ENCODE measurements at places on chromosomes 5 and 9. TPM values are rescaled to one million over a fixed set of nuclear protein-coding genes. Genes with fewer than 3 reads are reported as not detected.

PCDHGB6 gene
- 6.2 TPM for polyA plus RNA-seq

CACNA1B gene
- polyA plus RNA-seq: 0.27 TPM

ZNF879 gene
- polyA plus RNA-seq: 8.5 TPM

DHFR gene
- 64.6 TPM for polyA plus RNA-seq

PFN3 gene
- polyA plus RNA-seq: not detected

- no peak for DNase-seq
Measured at GRCh38 chr5:154840435-154841272, 9.7 kb downstream of the FAXDC2 start.

GRCh38 chr5:180287868-180288267 lies 4.0 kb downstream of the MAPK9 start:
- DNase-seq: no peak

GRCh38 chr5:40958811-40959210 lies 49.5 kb downstream of the C7 start:
- no peak for DNase-seq

- no peak for DNase-seq
Measured at GRCh38 chr5:180600554-180601041, 9.3 kb upstream of the SCGB3A1 start.

DNA sequence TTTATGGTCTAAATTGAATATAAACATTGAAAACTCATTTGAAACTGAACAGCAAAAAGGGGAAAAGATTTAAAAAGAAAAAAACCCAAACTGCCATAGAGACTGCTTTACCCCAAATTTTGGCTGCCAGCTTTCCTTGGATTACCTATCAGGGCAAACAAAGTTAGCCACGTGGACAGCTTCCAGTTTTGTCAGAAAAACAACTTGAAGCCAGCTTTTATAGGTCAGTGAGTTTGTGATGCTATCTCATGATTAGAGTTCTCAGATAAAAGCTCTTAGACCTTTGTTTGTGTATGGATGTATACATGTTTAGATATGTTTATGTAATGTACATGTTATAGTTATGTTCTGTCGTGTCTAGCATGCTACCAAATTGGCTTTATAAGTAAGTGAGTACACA lies 16.1 kb downstream of the FBP2 start:
- DNase-seq: no peak

- no peak for DNase-seq
Measured at GRCh38 chr9:76964612-76965011, 54.8 kb upstream of the FOXB2 start.

GRCh38 chr9:114494776-114495569 lies 10.3 kb downstream of the WHRN start:
- DNase-seq: no peak

- no peak for DNase-seq
Measured at GRCh38 chr5:142846406-142846805, 76.2 kb downstream of the ARHGAP26 start.

GRCh38 chr5:61401726-61402125 lies 69.7 kb downstream of the ZSWIM6 start:
- no peak for DNase-seq

GRCh38 chr5:78447775-78448424 lies 87.5 kb downstream of the SCAMP1 start:
- no peak for DNase-seq

DNA sequence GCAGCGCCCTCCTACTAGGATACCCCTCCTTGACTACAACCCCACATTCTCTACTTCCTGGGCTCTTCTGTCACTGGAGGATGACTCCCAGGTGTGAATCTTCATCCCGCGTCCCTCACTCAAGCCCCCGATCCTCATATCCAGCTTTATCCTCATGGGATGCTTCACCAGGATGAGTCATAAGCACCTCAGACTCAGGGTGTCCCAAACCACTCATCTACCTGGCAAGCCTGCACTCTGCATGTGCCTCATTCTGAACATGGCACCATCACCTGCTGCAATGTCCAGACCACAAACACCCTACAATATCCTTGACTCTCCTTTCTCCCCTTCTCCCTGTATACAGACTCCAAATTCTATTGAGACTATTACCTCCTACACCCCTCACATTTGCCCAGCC lies 1.5 kb upstream of the TGFBI start:
- no peak for DNase-seq

DNA sequence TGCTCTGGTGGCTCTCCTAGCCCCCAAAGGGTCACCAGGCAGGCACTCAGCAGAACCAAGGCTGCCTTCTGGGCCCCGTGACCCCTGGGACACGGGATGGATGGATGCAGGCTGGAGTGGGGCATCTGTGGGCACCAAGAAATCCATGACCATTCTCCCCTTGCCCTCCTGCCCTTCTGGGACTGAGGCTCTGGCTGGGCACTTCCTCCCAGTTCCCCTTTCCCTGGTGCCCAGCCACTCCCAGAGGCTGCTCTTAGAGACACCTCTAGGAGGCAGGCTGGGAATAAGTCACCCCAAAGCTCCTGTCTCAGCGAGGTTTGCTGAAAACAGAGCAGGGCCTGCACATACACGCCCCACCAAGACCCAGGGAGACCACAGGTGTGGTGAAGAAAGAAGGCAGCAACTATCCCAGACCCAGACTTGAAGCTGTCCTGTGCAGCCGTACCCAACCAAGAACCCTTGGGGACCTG lies 943 bp downstream of the STING1 start:
- DNase-seq: no peak

GRCh38 chr5:91182763-91183162 lies 200.4 kb downstream of the ARRDC3 start:
- no peak for DNase-seq

DNA sequence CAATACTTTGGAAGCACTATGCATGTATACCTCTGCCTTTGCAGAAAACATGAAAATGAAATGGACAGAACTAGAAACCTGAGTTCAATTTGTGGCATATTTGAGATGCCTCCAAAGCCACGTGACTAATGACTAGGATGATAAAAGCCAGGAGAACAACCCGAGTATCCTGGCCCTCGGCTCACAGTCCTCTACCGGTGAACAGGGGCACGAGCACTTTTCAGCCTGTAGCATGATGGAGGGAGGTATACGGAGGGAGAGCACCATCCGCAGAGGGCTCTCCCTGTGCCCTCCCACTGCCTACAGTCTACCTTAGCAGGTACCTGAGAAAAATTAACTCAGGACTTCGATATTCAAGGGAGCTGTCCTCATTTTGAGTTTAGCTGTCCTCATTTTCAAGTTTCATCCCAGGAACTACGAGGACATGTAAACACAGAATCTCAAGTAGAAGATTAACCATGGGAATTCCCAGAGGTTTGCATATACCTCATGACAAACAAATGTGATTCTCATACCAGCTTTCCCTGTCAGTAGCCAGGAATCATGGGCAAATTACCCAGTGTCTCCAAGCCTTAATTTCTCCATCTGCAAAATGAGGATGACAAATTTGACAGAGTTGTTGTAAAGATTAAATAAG lies 249.3 kb downstream of the DNAH5 start:
- DNase-seq: no peak

DNA sequence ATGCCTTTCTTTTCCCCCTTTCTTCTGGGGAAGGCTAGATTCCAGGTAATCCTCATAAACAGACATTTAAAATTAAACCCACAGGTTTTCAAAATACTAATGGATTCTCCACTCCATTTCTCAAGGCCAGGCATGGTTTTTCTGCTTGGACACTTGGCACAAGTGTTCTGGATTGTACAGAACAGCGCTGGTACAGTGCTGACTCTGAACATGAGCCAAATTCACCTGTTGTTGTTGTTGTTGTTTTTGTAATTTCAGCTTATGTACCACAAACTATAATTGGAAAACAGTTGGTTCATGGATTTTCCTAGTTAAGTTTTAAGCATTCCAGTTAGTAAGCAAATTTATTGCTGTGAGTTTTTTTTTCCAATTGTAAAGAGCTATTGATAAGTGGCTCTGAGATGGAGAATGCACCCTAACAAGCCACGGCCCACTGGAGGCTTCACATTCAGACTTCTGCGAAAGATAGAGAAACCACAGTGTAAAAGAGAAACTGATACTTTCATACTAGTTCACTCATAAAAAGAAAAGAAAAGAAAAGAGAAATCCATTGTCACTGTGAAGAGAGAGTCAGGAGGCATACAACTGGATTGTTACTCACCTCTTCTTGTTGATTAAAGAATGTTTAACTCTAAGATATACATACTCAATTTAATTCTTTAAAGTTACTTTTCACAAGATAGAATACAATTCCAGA lies 16.2 kb upstream of the ITGA1 start:
- DNase-seq: no peak

DNA sequence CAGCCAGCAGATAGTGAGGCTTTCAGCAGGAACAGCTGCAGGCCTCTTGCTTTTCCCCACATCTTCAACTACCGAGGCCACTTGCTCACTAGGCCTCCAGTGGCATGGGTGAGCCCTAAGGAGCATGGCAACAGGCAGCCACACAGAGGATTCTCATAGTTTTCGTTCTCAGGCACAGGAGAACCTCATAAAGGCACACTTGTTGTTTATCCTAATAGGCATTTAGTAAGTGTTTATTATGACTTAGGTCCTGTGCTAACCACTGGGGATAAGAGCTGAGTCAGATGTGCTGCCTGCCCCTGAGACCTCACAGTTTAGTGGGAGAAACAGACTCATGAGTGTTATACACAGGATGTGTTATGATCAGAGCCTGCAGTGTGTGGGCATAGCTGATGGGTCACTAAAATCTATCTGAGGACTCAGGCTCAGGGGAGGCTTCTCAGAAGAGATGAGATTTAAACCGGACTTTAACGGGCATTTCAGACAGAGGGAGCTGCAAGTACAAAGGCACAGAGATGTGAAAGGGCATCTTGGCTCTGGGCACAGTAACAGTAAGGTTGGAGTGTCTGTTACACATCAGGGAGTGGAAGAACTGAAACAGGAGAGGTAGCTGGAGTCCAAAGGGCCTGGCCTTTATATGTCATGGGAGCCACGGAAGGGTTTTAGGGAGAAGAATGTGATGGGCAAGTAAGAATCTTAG lies 21.0 kb upstream of the HEMGN start:
- DNase-seq: no peak

GRCh38 chr5:14809369-14810155 lies 62.0 kb downstream of the ANKH start:
- DNase-seq: no peak

- DNase-seq: no peak
Measured at GRCh38 chr9:131799177-131799823, 59.4 kb upstream of the RAPGEF1 start.
